ENCODE measurements at places on chromosomes 13 and 19.

- DNase-seq = no peak
These were observed 1645.6 kb upstream of the MIR17HG start for GRCh38 chr13:89701913-89702312.

DNA sequence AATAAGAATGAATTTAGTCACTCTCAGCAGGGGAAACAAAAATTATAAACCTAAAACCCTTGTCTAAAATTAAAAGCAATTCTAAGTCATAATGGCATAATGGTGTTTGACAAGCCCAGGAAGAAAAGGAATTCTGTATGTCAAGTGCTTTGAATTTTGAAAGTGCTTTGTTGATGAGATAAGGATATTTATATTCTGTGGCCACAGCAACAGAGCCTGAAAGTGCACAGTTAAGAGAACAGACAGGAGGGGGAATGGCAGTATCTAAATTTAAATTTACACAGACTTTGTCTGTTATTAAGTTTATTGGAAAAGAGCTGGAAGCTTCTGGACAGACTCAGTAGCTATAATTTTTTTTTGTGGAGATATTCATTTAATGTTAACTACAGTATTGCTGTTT, 69.8 kb downstream of the OLFM4 start:
- DNase-seq = no peak

DNA sequence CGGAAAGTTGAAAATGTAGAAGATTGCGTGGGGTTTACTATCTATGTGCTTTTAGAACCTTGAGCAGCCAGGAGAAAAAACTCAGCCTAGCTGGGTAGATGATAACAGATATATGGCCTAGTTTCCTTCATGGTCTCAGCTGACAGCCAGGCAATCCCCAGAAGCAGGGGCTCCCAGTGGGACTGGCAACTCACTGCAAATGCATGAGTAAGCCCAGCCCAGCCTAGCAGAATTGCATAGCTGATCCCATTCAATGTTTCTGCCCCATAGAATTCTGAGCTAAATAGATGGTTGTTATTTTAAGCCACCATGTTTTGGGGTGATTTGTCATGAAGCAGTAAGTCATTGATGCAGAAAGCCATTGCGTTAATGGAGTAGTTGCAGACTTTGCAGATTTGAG, 108.5 kb downstream of the ERCC5 start:
- DNase-seq = no peak

DNA sequence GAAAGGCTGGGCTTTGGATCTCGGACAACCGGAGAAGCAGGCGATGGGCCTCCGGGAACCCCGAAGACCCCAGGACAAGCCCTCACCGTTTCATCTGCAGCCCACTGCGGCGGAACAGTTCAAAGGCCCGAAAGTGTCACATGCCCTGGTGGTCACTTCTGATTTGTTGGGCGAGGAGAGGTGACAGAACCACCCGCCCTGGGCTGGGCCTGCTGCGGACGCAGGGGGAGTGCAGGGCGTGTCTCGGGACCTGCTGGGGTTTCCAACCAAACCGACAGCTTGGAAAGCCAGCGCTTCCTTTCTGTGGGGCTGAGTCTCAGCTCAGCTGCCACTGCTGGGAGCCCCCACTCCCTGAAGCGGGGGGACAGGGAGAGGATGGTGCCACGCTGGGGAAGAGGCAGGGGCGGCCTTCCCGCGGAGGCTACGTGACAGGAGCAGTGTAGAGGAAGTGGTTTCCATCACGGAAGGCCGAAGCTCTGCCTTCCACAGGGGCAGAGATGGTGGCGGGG, 22.8 kb upstream of the ZBTB7A start:
- no peak for DNase-seq

DNA sequence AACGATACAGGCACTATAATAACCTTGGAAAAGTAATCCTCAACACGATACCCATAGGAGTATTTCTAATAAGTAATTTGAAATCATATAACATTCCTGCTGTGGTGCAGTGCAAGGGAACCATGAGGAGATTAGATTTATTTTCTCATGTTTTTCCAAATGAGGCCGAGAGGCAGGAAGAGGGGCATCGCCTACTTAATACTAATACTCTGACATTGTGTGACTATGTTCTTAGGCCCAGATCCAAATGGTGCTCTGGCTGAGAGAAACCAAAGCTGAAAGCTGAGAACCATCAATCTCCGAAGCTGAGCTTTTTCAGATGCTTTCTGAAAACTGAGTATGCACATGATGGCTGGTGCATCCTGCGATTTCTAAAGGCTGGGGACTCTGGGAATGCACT, 248.0 kb upstream of the MAB21L1 start:
- no peak for DNase-seq

GRCh38 chr19:33472691-33473652, 48.6 kb downstream of the PEPD start:
- no peak for DNase-seq

DNA sequence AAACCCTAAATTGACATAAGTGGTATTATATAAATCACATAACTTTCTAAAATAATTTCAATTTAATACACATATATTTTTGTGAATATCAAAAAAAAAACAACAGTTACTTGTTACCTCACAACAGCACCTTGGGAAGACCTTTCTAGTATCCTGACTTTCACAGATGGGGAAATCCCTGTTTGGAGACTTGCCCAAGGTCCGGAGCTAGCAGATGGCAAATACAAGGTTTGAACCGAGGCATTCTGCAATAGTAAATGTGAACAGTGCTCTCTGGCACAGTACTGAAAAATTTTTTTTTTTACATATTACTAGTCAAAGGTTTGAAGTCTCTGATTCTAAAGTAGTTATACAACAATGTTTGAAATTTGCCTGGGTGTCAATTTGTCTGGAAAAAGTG, 104.5 kb downstream of the SUCLA2 start:
- no peak for DNase-seq

GRCh38 chr19:29875931-29876330, 64.1 kb downstream of the CCNE1 start:
- DNase-seq = no peak

GRCh38 chr13:106738186-106738678, 170.3 kb upstream of the ARGLU1 start:
- no peak for DNase-seq

DNA sequence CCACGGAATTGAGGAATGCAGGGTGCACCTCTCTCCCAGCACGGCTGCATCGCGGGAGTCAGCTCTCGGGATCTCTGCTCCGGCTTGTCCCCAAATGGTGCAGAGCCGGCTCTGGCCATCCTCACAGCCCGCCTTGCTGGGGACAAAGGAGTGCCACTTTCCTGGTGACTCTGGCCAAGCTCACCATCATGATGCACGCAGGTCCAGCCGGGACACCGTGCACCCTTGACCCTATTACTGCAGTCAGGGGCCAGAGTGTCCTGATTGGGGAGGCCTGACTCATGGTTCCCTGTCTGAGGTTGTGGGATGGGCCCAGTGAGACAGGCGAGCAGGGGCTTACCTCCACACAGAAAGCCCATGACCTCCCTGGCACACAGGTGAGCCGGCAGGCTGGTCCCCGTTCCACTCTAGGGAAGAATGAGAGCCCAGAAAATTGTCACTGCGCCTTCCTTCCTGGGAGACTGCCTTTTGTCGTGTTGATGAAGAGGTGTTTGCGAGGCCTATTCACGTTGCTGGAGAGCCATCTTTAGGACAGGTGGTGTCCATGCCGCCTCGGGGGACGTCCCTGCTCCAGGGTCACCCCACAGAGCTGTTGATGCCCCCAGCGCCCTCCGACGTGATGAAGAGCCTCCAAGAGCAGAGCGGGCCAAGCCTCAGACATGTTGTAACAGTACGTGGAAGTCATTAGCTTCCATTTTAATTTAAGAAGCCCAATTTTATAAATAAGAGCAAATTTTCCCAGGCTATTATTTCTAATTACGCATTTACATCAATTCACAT, 18.5 kb upstream of the VSTM2B start:
- no peak for DNase-seq

- DNase-seq = peak; percentile 65
These were observed 367 bp downstream of the MFSD12 start for GRCh38 chr19:3556978-3557460.

- no peak for DNase-seq
These were observed 6.8 kb downstream of the PTPRS start for GRCh38 chr19:5333581-5334365.

- DNase-seq = no peak
These were observed 2.8 kb downstream of the GFY start for GRCh38 chr19:49427855-49428546.

- peak; percentile 22 for DNase-seq
These were observed 718 bp downstream of the CDK8 start for GRCh38 chr13:26254583-26255111.

GRCh38 chr13:52921194-52921593, 72.8 kb upstream of the PCDH8 start:
- no peak for DNase-seq

DNA sequence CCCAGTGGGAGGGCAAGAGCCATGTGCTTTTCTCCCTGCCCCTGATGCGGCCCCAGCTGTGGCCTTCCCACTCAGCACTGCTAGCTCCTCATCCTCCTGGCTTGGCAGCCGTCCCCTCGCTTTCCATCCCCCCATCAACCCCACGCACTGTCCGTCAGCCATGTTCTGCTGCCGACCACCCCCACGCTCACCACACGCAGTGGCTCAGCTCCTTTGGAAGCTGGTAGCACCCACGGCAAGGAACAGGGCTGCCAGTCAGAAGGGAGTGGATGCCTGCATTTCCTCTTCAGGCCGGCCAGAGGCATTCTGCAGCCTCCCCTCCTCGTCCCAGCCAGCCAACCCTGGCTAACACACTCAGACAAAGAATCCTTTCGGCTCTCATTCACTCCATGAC, 6.3 kb downstream of the CALM3 start:
- DNase-seq = no peak

GRCh38 chr13:40230833-40231266, 435.6 kb downstream of the FOXO1 start:
- no peak for DNase-seq

- no peak for DNase-seq
These were observed 5.3 kb upstream of the ZNF613 start for GRCh38 chr19:51921949-51922348.

- no peak for DNase-seq
These were observed 246.1 kb downstream of the DCT start for GRCh38 chr13:94233401-94233800.

DNA sequence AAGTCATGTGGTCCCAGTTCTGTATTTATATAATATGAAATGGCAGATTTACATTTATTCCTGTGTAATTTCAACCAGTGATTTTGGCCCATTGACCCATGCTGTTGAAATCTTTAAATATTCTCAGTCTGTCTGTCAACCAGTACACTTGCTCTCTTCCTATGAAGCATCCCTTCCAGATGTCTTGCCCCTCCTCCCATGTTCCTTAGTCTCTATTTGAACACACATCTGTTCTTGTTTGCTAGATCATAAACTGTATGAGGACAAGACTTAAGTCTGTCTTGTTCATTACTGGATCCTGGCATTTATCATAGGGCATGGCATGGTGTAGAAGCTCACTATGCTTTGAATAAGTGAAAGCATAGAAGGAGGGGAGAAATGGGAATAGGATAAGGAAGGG, 34.9 kb downstream of the STARD13 start:
- DNase-seq = no peak

- no peak for DNase-seq
These were observed 6.0 kb upstream of the ZNF614 start for GRCh38 chr19:52034051-52034728.

DNA sequence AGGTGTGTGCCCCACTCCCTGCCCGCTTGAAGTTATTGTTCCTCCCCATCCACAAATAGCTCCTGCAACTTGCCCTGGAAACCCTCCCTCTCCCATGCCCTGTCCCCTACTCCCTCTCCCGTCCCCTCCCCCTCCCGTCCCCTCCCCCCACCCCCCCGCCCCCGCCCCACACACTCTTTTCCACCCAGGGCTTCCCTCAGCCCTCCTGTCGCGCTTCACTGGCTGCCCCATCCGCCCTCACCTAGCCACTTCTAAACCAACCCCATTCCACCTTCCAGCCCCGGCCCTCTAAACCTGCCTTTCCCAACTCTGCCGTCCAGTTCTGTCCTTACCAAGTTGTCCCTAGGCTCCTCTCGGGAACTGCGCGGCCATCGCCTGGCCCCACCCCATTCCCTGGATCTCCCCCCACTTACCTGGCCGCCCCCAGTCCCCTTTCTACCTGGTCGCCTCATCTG, 993 bp downstream of the RGL3 start:
- no peak for DNase-seq

DNA sequence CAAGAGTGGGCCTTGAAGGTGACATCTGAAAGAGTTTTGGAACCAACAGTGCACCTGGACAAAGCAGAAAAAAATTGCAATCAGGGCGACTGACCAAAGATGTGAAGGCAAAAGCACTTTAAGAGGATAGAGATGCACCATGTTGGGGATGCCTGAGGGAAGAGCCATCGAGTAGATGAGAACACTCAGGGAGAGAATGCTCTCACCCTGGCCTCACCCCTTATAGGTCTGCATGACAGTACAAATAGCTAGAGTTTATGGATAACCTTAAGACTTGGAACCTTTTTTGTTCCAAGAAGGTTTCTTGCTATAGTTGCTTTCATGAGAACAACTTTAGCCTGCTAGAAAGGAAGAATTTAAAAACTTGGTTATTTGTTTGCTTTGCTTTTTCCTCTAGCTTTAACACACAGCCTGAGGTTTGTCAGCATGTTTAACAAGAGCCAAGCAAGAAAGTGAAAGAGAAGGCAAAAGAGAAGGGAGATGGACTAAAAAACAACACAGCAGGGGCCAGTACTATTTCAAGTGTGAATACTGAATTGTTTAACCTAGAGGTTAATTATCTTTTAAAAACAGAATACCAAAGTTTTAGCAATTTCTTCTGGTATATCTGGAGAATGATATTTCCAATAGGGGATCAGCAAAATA, 418.9 kb downstream of the DIAPH3 start:
- DNase-seq = no peak

- DNase-seq = no peak
These were observed 27.6 kb upstream of the MATK start for GRCh38 chr19:3813473-3814392.

All from activated T-helper 9 cell treated with anti-CD3 and anti-CD28 coated beads, Interleukin-2, amount 50 U/mL, for 16 hours (primary cell).